Hippocampal formation (tissue), 2 donors: ENCODE measurements at places on chromosomes 13 and 19.

- DNase-seq, result no peak
These were observed 34.9 kb upstream of the SIAH3 start for GRCh38 chr13:45886466-45886865.

- no peak for DNase-seq
These were observed 70.5 kb downstream of the GJA3 start for GRCh38 chr13:20090349-20090748.

DNA sequence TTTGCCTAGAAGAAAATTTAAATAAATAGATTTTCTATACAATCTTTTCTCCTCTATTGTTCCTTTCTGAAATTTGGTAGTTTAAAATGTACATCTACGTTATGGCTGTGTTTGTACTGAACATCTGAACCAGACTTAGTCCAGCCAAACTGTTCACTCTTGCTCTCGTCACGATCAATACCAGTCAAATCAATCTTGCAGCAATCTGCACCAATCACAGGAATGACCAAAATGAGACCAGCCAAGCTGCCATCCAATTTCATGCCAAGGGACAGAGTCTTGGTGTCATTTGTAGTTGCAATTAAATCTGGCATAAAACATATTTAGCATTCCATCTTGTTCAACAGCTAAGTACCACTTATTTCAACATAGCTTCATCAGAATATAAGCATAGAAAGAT is 156.6 kb downstream of the IRS2 start:
- no peak for DNase-seq

DNA sequence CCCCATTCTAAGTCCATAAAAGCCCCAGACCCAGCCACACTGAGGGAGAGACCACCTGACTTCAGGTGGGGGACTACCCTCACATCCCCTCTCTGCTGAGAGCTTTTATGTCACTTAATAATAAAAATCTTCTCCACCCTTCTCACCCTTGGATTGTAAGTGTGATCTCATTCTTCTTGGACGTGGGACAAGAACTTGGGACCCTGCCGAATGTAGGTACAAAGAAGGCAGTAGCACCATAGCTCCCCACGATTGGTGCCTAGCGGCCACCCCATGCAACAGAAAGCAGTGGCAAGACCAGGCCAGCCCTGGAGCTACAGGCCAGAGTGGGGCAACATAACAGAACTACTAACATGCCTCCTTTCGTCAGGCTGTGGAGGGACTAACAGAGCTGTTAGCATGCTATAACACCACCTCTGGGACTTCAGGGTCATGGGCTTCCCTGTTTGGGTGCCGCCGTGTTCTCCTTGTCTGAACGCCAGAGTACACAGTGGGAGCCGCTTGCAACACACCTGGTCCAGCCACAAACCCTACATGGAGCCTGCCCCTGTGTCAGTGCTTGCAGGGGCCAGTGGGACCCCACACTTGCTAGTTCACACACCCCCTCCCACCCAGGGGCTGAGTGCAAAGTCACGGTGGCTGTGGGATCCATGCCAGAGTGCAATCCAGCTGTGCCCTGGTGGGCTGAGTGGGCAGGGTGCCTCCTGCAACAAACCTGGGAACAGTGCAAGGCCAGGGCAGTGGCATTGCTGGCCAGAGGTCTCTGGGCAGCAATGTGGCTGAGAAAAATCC is 5.2 kb upstream of the FBXO17 start:
- no peak for DNase-seq

GRCh38 chr13:55214841-55215345 is 1925.8 kb upstream of the PRR20A start:
- no peak for DNase-seq

DNA sequence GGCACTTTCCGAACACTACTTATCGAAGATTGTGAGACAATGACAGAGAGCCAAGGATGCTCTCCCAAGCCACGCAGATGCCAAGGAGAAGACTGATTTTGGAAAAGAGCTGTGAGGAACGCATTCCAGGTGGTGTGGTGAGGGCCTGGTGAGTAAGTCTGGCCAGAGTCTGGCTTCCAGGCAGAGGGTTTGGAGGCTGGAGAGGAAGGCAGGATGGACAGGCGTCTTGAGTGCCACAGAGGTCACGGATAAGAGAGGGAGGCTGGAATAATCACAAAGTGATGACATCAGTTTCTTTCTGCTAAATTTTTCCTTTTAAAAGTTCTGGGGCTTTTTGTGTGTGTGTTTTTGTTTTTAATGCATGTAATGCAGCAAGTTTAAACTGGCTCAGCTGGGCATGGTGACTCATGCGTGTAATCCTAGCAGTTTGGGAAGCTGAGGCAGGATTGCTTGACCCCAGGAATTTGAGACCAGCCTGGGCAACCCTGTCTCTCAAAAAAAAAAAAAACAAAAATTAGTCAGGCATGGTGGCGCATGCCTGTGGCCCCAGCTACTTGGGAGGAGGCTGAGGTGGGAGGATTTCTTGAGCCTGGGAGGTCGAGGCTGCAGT is 235.1 kb downstream of the NALCN start:
- DNase-seq, result no peak

GRCh38 chr19:40578442-40578908 is 1.8 kb downstream of the SHKBP1 start:
- peak; percentile 51 for DNase-seq

DNA sequence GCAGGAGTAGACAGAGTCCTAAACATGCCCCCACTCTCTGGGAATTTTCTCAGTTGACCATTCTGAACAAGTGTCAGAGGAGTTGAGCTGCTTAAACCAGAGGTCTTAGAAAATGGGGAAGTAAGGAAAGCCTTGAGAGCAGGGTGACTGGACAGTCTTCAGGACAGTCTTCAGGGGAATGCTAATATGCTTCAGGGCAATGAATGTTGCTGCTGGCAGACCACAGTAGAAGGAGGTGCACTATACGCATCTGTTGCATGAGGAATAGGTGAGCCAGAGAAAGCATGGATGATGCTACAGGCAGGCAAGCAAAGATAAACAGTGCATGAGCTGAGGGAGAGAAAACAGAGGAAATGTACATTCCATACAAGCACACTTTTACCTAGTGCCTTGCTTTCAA is 196.6 kb upstream of the GPR12 start:
- DNase-seq, result no peak

DNA sequence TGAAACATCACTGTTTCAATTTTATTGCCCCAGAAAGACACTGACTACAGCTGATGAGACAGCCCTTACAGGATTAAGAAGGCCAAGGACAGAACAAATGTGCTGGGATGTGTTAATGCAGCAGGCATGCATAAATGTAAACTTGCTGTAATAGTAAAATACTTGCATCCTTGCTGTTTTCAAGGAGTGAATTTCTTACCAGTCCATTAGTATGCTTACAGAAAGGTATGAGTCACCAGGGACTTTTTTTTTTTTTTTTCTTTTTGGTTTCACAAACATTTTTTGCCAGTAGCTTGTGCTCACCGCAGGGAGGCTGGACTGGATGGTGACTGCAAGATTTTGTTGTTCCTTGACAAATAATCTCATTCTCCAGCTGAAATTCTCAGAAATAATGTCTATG is 55.1 kb downstream of the GPR180 start:
- DNase-seq, result no peak

DNA sequence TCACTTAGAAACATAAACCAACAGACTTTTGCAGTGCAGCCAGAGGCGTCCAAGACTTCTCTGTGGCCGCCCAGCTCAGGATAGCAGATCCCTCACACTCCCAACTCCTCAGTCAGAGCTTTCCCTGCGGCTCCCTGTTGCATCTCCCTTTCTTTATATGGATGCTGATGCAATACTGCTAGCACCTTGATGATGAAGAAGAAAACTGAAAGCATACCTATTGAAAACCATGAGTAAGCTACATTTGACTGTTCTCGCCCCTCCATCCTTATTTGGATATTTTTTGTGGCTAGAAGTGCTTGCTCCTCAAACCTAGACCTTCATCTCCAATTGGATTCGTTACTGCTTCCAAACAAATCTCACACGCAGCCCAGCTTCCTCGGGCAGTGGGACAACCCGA is 57.3 kb upstream of the UBL3 start:
- DNase-seq, result no peak

DNA sequence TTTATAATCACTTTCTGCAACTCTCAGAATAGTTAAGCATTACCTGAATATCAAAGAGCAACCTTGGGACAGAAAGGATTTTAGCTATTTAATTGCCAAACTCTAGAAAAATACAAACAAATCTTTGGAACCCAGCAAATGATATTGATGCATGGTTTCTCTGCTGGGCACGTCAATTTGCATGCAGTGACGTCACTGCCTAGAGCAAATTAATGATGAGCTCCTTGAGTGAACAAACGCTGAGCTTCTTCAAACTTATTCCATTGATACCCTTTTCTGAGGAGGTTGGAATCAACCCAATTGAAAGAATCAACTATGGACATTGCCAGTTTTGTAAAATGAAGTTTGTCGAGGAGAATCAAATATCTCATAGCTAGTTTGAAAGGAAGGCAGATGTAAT is 259.9 kb upstream of the SOX21 start:
- no peak for DNase-seq

DNA sequence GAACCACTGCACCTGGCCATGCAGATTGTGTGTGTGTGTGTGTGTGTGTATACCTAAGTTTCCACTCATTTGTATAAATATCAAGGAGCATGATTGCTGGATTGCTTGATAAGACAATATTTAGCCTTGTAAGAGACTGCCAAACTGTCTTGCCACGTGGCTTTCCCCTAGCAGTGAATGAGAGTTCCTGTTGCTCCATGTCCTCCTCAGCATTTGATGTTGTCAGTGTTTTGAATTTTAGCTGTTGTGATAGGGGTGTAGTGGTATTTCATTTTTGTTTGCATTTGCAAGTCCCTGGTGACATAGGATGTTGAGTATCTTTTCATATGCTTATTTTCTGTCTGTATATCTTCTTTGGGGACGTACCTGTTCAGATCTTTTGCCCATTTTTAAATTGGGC is 99.0 kb upstream of the ZNF536 start:
- DNase-seq, result no peak

DNA sequence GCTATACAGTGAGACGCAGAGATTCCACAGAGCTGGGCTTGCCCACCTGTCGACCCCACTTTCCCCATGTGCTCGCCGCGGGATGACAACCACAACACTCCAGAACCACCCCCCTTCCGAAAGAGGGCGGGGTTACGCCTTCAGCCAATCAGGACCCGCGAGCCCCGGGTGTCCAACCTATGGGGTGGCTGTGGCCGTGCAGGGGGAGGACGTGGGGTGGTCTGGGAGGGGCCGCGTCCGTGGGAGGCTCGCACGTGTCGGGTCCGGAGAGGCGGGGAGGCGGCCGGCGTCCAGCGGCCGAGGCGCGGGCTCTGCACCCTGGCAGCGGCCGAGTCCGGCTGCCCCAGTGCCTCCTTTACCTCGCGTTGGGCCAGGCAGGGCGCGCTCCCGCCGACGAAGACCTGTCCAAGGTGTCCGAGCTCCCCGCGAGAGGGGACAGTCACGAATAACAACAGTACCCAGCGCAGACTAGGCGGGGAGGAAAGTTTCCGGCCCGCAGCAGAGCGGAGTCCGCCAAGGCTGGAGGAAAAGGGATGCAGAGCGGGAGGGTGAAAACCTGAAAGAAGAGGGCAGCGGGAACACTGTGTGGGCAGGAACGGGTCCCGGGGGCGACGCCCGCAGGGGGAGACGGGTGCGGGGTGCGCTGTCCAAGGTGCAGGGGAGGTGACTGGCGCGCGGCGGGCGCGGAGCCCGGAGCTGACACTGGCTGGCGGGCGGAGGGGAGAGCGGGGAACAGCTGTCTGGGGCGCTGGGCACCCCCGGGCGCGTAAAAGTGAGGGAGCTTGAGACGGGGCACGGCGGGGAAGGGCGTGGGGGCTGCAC is 911 bp downstream of the ENOX1 start:
- peak; percentile 92 for DNase-seq

GRCh38 chr13:44468874-44469273 is 95.2 kb downstream of the SERP2 start:
- no peak for DNase-seq

DNA sequence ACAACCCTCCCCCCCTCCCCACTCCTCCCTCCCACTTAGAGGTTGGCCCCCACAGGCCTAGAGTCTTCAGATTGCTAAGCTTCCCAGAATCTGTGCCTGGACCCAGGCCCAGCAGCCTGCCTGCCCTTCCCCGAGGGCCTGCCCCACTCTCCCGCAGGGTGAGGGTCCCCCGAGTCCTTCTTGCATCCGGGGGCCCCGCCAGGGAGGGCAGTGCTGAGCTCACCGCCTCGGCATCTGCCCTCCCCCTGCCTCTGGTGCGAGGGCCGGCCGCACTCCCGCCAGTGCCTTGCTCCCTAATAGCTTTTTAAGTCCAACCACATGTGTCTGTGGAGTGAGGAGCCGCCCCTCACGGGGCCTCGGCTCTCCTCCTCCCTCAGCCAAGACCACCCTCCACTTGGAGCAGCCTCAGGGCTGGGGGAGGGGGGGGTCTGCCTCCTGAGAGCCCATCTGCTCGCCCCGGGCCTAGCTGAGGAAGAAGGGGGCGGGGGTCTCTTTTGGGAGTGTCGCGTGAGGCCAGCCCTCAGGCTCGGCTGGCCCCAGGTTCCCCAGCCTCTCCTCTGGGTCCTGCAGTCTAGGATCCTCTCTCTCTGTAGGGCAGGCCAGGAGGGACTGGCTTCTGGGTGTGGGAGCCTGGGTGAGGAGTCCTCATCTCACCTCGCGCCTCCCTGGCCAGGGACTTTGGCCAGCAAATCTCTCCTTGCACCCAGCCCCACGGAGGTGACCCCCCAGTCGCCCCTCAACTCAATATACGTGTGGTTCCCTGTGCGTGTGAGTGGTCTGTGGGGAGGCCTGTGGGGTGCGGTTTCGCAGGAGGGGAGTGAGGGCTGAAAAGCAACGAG is 47.2 kb downstream of the LYL1 start:
- DNase-seq, result no peak

DNA sequence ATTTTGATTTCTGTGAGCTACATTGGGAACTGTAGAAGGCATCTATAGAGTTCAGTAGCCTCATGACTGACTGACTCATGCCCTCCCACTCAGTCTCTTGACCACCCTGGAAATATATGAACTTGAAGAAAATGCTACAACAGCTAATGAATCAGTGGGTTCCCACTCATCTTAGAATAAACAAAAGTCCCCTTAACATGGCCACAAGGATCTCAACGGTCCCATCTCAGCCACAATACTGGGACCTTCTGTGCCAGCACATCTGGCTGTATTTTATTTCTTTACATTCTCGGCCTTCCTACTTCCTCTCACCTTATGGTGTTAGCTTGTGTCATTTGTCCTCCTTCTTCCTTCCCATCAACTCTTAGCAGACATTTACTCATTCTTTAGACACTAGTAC is 619.8 kb downstream of the DCT start:
- no peak for DNase-seq

GRCh38 chr13:49292742-49293486 is 45.2 kb downstream of the CDADC1 start:
- DNase-seq, result peak; percentile 38

GRCh38 chr13:39036212-39036611 is 1.7 kb downstream of the PROSER1 start:
- no peak for DNase-seq

DNA sequence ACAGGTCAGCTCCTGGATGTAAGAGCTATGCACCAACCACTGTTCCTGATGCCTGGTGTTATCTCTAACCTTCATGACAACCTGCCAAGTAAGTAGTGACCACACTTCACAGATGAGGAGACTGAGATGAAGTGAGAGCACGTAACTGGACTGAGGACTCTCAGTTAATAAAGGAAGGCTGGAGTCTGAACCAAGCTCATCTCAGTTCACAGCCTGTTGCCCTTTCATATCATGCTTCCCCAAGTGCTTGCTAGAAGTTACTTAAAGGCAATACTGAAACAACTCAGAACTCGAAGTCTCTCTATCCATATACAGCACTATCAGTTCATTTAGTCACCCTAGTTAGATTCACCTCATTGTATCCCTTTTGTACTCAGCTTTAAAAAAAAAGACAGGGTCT is 119.7 kb downstream of the ABCC4 start:
- DNase-seq, result no peak

- DNase-seq, result peak; percentile 77
These were observed 314.1 kb downstream of the FOXO1 start for GRCh38 chr13:40352380-40352778.

GRCh38 chr13:99614465-99614885 is 113.2 kb downstream of the TM9SF2 start:
- DNase-seq, result no peak
